COR-L47 (cell line): ENCODE measurements at places on chromosomes 2 and 18.
A peak's percentile ranks its signal among the peaks of the same experiment; 100 is the strongest.

DNA sequence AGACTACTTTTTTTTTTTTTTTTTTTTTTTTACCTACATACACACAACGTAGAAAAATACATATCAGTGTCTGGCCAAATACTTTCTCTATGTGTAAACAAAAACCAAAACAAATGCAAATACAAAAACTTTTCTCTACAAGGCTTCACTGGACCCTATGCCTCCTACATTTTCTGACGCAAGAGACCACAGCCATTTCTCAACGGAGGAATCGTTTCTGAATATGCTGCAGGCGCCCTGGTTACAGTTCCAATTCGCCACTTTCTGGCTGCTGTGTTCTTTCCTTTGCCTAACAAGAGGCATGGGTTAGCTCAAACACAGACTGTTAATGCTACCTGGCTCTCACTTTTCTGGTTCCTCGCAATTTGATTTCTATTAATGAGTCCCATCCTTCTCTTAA lies 96.4 kb downstream of the EPB41L3 start:
- DNase-seq: no peak

DNA sequence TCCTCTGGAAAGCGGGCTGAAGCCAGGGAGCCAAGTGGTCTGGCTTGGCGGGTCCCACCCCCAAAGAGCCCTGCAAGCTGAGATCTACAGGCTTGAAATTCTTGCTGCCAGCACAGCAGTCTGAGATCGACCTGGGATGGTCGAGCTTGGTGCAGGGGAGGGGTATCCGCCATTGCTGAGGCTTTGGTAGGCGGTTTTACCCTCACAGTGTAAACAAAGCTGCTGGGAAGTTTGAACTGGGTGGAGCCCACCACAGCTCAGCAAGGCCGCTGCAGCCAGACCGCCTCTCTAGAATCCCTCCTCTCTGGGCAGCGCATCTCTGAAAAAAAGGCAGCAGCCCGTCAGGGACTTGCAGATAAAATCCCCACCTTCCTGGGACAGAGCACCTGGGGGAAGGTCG lies 12.6 kb upstream of the FLACC1 start:
- no peak for DNase-seq

GRCh38 chr18:34990597-34990996 lies 50.6 kb upstream of the MAPRE2 start:
- no peak for DNase-seq

- no peak for DNase-seq
These were observed 19.6 kb downstream of the DHX57 start for GRCh38 chr2:38856165-38856564.

- DNase-seq: no peak
These were observed 15.6 kb downstream of the IMPA2 start for GRCh38 chr18:11996907-11997306.

GRCh38 chr2:172704072-172704936 lies 31.3 kb upstream of the RAPGEF4 start:
- DNase-seq: peak; percentile 4

- DNase-seq: no peak
These were observed 8.7 kb downstream of the MAL start for GRCh38 chr2:95034221-95034620.

GRCh38 chr2:3429066-3429610 lies 49.6 kb downstream of the TRAPPC12 start:
- no peak for DNase-seq

GRCh38 chr18:74183130-74183529 lies 34.8 kb downstream of the TIMM21 start:
- peak; percentile 49 for DNase-seq

- DNase-seq: no peak
These were observed 101.9 kb downstream of the COL3A1 start for GRCh38 chr2:189076120-189076519.

- no peak for DNase-seq
These were observed 222.1 kb downstream of the LPIN1 start for GRCh38 chr2:11968521-11968920.

- no peak for DNase-seq
These were observed 134.4 kb downstream of the ACTR3 start for GRCh38 chr2:114024326-114024725.

GRCh38 chr2:190653231-190653630 lies 4.3 kb downstream of the NAB1 start:
- DNase-seq: no peak

- no peak for DNase-seq
These were observed 678 bp upstream of the VAPA start for GRCh38 chr18:9913151-9913525.

DNA sequence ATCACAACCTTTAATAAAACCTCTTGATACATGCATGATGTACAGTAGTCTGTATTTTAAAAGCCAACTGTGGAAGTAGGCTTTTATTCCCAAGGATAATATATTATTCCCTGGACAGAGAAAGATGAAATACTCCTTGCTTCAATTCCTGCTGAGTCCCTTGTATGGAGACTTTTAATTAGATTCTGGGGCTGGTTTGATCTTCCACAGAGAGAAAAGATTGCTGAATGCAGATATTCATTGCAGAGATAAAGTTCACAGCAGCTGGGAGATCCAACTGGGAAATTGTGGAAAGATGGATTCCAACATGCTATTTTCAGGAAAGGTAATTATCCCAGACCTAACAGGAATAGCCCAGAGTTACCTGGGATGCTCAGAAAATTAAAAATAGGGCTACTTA lies 607.0 kb upstream of the HS6ST1 start:
- no peak for DNase-seq

GRCh38 chr18:24674200-24674599 lies 213.8 kb downstream of the HRH4 start:
- DNase-seq: no peak

- DNase-seq: no peak
These were observed 315.3 kb upstream of the SKOR2 start for GRCh38 chr18:47566809-47567208.

- no peak for DNase-seq
These were observed 638.0 kb downstream of the LRP1B start for GRCh38 chr2:141492816-141493215.

DNA sequence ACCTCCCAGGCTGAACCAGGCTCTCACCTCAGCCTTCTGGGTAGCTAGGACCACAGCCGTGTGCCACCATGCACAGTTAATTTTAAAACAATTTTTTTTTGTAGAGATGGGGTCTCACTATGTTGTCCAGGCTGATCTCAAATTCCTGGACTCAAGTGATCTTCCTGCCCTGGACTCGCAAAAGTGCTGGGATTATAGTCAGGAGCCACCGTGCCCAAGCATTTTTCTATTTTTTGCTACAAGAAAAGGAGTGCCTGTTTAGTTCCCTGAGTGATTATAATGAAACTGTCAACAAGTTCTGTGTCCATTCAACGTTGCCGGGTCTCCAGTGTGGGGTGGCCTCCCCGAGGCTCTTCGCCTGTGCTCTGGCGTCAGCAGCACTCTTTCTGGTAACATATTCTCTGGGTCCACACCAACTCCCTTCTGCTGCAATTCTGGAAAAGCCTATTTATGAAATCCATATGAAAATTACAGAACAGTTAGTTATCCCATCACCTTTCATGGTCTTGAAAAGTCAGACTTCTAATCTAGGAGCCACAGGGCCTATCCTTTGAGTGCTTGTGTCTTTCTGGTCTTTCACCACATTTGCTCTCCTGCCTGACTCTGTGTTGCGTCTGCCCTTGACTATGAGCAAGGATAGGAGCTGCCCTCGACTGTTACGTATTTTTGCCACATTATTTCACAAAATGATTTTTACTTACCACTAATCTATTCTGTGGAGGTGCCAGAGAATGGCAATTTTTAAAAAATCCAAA lies 172.7 kb downstream of the SOCS6 start:
- DNase-seq: no peak

DNA sequence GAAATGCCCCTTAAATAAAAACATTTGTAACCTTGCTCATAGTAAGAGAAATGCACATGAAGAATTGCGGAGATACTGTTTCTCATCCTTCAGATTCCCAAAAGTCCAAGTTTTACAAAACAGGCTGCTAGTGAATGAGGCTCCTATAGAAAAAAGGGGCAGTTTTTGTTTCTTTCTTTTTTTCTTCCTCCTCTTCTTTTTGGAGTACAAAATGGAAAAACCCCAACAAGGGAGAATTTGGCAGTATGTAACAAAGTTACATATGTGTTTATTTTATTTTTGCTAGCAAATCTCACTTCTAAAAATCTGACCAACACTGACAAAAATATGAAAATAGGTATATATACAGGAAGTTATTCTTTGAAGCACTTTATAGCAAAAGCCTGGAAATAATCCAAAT lies 7.1 kb upstream of the BAZ2B start:
- DNase-seq: no peak

DNA sequence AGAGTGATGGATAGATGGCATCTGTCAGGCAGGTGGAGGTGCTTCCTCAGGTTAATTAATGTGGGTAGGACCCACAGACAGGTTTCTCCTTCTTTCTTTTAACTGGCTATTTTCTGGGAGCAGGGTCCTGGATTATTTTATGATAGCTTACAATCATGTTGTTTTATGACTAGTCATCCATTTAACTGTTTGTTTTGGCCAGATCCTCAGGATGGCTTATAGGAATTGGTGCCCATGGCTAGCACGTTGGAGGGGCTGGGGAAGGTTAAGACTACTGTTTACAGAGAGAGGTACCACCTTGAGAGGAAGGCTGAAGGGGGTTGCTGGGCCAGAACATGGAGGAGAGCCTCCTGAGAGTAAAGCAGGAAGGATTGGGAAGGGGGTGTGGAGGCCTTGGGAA lies 78.0 kb upstream of the MGAT5 start:
- DNase-seq: no peak

DNA sequence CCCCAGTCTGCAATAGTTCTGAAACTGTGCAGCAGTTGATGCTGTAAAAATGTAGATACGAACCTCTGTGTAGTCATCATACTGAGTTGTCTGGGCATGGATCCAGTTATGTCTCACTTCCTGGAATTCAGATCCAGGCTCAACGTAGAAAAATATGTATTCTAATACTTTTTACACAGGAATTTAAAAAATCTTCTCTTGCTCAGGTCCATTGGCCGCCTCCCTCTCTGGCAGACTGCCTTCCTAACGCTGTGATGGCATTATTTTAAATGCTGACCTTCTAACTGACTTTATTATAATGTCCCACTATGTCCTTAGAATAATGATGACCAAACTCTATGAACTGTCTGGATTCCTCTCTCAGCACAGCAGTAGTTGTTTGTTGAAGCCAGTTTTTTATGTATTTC lies 119.6 kb downstream of the FEZ2 start:
- DNase-seq: no peak

- DNase-seq: no peak
These were observed 98.7 kb downstream of the BCL2 start for GRCh38 chr18:63220903-63221302.

GRCh38 chr2:130728549-130729316 lies at the start of gene GPR148:
GPR148 (plus strand) TSS chr2:130729070; CDS start chr2:130729152, 82 bp downstream.
- DNase-seq: peak; percentile 97

- DNase-seq: no peak
These were observed 85.3 kb downstream of the LRRFIP1 start for GRCh38 chr2:237712477-237713377.

GRCh38 chr2:105911425-105911824 lies 166.7 kb downstream of the NCK2 start:
- DNase-seq: no peak

DNA sequence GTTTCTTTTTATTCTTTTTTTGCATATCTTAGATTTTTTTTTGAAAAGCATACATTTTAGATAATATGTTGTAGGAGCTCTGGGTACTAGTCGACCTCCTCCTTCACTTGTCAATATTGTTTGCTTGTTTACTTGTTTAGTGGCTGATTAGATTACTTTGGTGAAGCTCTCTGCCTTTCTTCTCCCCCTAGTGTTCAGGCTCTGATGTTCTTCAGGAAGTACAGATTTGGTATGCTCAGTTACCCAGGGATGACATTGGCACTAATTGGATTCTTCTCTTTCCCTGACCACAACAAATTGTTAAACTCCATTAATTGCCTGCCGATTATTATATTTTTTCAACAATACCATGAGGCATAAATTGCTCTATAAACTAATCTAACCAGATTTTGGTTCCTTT lies 491.2 kb downstream of the SUCLG1 start:
- DNase-seq: no peak

- no peak for DNase-seq
These were observed 1238.4 kb downstream of the LRP1B start for GRCh38 chr2:140892436-140892835.

GRCh38 chr2:127175041-127175721 lies 44.9 kb downstream of the CYP27C1 start:
- DNase-seq: peak; percentile 34

DNA sequence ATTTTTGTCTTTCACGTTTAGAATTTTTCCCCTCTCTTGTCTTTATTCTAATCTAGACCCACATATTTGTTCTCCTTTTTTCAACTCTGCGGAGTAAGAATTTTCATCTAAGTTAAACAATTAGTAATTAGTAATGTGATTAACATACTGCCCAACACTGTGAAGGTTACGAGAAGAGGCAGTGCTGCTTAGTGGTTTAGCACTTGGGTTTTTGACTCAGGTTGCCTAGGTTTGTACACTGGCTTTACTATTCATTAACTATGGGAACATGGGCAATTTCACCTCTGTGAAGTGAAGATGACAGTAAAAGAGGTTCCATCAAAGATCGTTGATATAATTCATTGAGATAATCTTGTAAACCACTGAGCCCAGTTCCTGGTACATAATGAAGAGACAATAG lies 82.2 kb upstream of the PNPT1 start:
- no peak for DNase-seq

DNA sequence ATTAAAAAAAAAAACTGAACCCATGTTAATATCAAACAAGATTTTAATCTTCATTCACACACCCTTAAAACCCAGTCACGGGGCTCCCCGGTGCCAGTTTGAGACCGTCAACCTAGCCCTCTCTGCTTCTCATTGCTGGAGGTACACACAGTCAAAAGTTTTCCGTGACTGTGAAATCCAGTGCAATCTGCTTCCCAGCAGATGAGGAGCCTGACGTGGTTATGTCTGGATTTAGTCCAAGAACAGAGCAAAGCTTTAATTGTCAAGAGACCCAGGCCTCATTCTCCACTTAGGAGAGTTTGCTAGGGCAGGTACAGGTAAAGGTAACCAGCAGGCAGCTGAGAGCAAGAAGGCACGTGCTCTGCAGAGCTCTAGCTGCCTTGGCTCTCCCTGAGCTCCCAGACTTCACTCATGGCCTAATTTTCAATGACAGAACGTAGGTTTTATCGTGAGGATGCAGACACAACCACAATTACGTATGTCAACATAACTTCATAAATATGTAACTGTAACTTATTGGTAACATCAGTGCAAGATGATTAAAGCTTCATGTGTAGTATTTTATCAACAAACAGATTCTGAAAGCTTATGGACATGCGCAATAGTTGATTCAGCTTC lies 56.3 kb downstream of the SLC16A14 start:
- no peak for DNase-seq

DNA sequence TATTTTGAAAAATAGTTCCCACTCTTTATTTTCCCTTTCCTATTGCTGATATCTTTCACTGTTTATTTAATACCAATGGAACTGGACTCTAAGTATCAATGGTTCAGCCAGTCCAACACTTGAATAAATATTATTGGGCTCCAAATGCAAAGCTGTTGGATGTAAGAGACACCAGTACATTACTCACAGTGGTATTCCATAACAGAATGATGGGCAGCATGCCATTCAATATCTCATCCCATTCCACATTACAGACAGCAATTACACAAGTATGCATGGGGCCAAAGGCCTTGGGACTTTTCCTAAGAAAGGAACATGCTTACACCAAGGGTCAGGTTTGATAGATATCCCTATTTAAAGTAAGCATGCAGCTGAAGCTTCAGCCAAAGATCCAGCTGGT lies 231.9 kb downstream of the RND3 start:
- DNase-seq: no peak
